ENCODE measurements at places on chromosomes 6 and 20. TPM values are rescaled to one million over a fixed set of nuclear protein-coding genes. Genes with fewer than 3 reads are reported as not detected.
A peak's percentile ranks its signal among the peaks of the same experiment; 100 is the strongest.

The POM121L2 gene
- not detected for total RNA-seq

The SNAP91 gene
- not detected for total RNA-seq

DNA sequence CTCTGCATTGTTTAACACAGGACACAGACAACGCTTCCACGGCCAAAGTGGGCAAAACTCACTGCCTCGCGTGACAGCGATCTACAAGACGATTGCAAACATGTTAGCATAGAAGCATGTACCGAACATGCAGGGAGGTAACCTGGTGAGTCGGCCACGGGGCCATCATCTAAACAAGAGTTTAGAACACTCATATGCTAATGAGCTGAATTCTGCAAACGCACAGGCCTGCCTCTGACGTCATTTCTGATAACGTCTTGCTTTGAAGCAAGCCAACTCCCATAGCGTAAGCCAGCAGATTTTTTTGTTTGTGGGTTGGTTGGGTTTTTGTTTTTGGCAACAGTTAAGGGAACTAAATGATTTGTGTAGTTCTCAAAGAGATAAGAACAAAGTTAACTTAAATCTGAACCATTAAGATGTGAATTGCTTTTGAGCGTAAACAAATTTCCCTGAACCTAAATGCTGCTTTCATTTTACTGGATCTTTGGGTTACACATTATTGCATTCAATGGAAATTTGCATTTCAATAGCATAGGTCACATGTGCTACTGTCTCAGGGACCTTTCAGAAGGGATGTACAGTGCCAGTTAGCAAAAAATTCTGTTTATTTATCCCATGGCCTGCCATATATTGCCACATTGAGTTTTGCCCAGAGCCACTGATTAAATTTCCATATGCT, 184.5 kb upstream of the PDE10A start:
- no peak overlapping the region for H3K27ac ChIP-seq
- no peak for DNase-seq
- peaks cover 12% of the 10 kb centered on the region for H3K4me1 ChIP-seq
- H3K36me3 ChIP-seq, result no peaks in the 10 kb centered on the region
- H3K27me3 ChIP-seq, result peaks cover 48% of the 10 kb centered on the region

The PDE10A gene
- not detected for total RNA-seq

- no peak overlapping the region for H3K4me3 ChIP-seq
- DNase-seq, result no peak
- no peaks in the 10 kb centered on the region for H3K36me3 ChIP-seq
- H3K27ac ChIP-seq, result no peak overlapping the region
Measured at GRCh38 chr6:74755778-74756177, 450.1 kb downstream of the COL12A1 start.

The KIF25 gene
- total RNA-seq, result not detected

The GABBR1 gene
- total RNA-seq, result 22.6 TPM

GRCh38 chr6:29953001-29953441, 10.7 kb downstream of the HLA-A start:
- H3K4me1 ChIP-seq, result peaks cover 4% of the 10 kb centered on the region
- no peak overlapping the region for H3K4me3 ChIP-seq
- no peak for DNase-seq
- H3K36me3 ChIP-seq, result peaks cover 12% of the 10 kb centered on the region

The KIAA1755 gene
- total RNA-seq, result not detected

GRCh38 chr6:30491991-30492952, 3.0 kb downstream of the HLA-E start:
- no peak for DNase-seq
- H3K27ac ChIP-seq, result peak overlapping the region; percentile 87
- peak overlapping the region; percentile 97 for H3K4me3 ChIP-seq
- H3K27me3 ChIP-seq, result no peaks in the 10 kb centered on the region
- peaks cover 79% of the 10 kb centered on the region for H3K4me1 ChIP-seq

GRCh38 chr6:37514321-37514771, 14.7 kb upstream of the CCDC167 start:
- peak overlapping the region; percentile 92 for H3K27ac ChIP-seq
- peak overlapping the region; percentile 67 for H3K4me3 ChIP-seq
- peaks cover 9% of the 10 kb centered on the region for H3K27me3 ChIP-seq
- DNase-seq, result no peak
